ENCODE measurements at places on chromosomes 3 and 15.

DNA sequence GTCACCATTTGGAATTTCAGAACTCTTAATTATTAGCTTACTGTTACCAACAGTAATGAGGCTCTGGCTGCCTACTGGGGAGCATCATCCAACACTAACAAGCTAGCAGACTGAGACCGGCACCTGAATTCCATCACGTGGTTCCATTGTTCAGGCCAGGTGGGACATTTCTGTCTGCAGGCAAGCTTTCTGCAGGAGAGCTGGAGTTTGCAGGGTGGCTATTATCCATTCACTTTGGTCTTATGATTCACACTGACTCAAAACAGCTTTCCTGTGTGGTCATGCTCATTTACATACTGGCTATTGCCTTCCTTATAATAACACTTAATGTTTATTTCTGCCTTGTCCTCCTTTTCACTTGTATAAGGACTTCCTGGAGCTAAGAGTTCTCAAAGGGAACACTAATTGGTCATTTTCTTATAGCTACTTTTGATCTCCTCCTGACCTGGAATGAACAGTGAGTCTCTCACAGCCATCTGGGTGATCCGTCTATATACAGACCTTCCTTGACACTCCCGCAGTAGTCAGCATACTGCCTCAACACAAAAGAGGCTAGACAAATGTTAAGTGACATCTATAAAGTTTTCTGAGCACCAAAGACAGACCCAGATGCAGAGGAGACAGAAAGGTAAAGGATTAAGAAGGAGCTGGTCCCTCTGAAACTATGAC lies 695.4 kb downstream of the FHIT start:
- no peak for DNase-seq

GRCh38 chr3:25166016-25166415 lies 262.0 kb upstream of the RARB start:
- DNase-seq = no peak

DNA sequence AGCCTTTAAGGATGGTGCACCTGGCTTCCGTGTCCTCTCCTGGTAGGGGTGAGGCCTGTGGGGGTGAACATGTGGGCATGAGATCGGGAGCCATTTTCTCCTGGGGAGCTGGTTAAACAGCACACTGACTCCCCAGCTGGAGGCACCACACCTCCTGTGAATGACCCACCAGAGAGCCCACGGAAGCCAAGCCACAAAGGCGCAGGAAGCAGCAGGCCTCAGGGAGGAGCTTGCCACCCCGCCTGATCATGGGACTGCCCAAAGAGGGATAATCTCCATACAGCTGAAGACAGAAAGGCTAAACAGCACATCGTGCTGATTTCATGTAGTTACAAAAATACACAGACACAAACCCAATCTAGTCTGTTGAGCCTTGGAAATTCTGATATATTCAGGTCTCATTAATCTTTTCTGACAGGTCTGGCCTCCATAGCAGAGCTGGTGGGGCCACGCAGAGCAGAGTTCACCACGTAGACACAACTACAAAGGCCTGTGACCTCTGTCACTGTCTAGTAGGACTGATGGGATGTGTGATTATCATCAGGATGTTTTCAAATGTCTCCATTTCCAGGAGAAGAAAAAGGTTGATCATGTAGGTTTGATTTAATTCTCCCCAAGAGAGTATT lies 75.2 kb downstream of the DUT start:
- DNase-seq = no peak

DNA sequence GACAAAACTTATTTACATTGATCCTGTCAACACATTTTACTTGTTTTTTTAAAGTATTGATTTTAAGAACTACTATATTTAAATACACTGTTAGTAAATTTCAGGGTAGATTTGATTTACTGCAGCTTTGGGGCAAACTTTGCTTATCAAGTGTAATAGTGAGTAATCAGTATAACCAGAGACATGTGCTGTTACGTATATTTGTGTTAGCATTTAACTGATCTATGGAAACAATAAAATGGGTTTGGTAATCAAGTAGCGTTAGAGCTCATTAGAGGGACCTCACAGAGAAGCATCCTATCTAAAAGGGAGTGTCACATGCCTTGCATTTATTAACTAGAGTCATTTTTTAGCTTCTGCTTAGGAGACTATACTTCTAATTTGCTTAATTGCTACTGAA lies 131.5 kb upstream of the ALCAM start:
- DNase-seq = no peak

- DNase-seq = no peak
These were observed 7.1 kb downstream of the ECE2 start for GRCh38 chr3:184282941-184283340.

DNA sequence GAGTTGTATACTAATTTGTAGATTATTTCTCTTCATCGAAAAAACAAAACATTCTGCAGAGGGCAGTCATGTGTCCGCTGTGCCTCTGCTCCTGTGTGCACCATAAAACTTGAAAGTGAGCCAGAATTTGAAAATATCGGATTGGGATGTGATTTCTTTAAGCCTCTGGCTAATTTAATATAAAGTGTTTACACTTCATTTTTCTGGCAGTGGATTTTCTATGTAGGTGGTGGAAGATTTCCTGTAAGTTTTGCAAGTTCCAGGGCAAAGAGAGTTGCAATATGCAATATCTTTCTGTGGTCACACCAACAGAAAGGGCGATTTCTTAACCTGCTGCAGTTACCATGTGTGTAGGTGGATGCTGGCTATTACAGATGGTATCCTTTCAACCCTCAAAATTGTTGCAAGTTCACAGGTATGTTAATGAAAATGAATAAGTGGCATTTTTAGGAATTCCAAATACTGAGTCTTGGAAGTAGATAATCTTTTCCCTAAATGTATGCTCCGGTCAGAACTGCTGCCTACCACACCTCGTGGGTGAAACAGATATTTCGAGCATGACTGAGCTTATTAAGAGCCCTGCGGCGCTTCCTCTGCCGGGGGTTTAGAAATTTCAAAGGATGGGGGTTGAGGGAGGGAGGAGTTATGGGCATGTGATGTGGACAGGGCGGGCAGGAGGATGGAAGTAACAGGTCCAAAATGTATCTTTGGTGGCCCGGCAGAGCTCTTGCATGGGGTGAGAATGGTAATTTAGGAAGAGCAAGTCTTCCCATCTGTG lies 134.0 kb downstream of the PGPEP1L start:
- no peak for DNase-seq

DNA sequence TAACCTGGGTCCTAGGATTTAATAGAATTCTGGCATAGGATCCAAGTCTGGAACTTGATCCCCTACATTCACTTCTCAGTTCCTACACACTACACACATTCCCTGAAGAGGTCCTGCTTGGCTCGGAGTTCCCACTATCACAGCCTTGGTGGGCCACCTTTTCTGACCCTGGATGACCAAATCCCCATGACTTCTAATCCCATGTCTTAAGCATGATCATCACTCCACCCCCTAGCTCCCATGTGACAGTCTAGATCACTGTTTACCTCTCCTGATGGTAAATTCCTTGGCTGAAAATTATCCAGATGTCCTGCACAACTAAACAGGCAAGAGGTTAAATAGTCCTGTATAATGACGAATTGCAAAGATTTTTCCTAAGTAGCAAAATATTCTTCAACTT lies 40.3 kb downstream of the DUT start:
- no peak for DNase-seq

DNA sequence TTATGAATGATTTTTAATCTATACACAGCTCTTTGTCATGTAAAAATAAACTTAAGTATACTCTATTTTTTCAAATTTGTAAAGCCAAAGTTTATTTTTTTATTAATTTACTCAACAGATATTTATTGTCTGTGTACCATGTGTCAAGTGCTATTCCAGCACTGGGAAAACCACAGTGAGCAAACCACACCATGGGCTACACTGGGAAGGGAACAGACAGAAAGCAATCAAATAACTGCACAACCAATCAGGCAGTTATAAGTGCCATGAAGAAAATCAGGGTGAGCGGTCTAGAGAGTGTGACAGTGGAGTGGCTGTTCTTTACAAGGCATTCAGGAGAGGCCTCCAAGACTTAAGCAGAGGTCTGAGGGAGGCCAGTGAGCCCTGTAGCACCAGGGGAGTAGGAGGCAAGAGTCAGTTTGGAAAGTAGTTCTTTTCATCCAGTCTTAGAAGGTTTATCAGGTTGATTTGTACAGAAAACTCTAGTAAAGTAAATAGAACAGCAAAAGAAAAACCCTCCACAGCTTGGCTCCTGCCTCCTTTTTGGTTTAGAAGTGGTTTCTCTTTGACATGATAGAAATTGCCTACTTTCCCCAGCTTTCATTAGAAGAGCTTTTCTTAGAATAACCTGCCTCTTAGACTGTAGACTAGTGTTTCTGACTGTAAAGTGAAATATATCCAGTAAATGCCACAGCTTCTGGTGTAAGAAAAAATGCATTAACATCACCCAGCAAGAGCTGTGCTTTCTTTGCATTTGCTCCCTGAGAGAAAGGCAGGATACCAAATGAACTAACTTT lies 13.7 kb downstream of the EIF2AK4 start:
- DNase-seq = no peak

GRCh38 chr15:47717036-47717612 lies at the start of gene SEMA6D:
SEMA6D (plus strand) TSS chr15:47717505; CDS start chr15:47759799, 42,294 bp downstream.
- DNase-seq = peak; percentile 77

GRCh38 chr15:57476533-57476975 lies 100.2 kb downstream of the CGNL1 start:
- DNase-seq = no peak
